ENCODE measurements at places on chromosomes 2 and 18.

DNA sequence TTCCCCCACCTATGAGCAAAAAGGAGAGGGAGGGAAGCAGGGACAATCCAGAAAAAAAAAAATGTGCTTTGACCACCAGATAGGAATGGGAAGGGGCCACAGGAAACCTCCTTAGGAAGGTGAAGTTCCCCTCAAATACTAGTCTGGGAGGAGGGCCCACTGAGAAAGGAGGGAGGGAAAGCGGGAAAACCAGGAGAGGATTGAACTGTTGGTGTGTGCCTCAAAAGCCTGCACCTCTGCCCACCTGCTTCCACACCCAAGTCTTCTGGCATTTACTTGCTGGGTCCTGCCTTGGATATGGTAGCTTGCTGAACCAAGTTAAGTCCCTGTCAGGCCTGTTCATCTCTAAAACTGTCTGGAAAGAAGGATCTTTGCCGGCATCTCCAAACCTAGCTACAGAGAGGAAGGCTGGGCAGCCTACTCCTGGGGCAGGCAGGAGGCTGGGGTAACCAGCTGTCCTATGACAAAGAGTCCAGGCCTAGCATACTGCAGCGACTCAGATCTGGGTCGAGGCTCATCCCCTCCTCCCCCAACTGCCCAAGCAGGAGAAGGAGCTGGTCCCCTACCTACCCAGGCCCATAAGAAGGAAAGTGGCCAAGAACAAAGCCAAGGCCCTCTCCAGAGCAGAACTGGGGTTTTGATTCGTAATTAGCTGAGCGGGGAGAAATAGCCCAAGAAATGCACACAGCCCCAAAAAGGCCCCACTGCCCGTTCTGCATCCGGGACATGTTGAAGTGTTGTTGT is 3.0 kb downstream of the EN1 start:
- DNase-seq, result no peak

DNA sequence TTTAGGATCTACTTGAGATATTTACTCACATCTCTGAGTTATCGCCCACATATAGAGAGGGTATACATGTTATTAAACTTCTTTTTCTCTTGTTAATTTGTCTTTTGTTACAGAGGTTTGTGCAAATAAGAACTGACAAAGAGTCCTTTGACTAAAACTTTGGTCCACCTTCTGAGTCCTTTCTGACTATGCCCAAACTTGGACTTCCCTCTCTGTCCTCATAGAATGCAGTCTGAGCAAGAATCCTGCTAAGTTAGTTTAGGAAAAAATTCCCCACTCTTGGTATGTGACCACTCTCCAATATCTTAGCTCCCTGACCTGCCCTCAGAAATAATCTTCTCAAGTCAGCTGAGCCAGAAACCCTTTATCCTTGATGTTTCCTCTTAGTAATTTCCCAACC is 257.5 kb upstream of the REG3G start:
- DNase-seq, result no peak

DNA sequence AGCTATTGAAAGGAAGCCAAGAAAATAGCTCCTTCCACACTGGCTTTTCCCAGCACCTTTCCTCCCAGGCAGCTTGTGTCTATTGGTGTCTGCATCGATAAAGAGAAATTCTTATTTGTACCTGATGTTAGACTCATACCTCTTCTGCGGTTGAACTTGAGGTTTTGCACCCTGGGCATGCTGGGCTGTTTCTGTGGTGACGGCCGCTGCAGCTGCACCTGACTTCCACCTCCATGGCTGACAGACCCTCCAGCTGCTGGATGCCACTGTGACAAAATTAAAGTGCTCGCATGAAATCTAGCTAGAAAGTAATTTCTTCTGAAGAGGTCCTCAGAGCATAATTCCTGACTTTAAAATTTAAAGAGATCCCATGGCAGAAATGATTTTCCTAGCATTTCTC is 6.6 kb downstream of the FECH start:
- no peak for DNase-seq

DNA sequence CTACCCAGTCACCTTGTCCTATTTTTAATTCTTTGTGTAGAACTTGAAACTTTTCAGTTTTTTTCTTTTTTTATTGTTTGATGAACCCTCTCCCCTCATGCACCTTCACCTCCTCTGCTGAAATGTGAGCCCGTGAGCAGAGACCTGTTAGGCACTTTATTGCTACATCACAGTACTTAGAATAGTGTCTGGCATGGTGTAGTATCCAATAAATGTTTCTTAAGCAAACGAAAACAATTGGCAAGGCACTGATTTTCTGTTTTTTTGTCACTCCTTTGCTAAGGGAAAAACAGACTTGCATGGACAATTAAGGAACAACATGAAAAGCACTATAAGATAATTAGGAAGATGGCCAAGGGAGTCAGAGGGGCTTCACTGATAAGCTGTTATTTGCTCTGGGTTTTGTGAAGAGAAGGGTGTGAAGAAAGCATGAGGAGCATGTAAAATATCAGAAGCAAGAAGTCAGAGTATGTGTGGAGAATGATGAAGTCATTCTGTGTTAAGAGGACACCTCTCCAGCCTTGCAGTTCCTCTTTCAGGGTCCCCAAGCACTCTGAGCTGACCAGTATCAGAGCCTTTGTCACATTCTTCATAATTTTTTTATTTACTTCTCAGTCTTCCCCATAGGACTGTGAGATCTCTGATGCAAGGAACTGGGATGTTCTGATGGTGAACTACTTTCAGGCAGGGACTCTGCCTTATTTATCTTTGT is 99.7 kb upstream of the CAVIN2 start:
- DNase-seq, result no peak

DNA sequence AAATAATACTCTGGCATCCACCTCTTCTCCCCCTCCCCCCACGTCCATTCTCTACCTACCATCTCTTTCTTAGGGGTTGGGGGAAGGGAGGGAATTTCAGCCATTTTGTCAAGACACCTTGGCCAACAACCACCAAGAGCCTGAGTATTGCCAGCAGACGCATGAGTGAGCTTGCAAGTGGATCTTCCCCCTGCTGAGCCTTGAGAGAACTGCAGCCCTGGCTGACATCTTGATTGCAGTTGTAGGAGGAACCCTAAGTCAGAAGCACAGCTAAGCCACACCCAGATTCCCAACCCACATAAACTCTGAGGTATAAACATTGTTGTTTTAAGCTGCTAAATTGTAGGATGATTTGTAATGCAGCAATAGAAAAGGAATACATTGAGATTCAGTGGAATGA is 165.6 kb downstream of the TMEFF2 start:
- DNase-seq, result no peak

DNA sequence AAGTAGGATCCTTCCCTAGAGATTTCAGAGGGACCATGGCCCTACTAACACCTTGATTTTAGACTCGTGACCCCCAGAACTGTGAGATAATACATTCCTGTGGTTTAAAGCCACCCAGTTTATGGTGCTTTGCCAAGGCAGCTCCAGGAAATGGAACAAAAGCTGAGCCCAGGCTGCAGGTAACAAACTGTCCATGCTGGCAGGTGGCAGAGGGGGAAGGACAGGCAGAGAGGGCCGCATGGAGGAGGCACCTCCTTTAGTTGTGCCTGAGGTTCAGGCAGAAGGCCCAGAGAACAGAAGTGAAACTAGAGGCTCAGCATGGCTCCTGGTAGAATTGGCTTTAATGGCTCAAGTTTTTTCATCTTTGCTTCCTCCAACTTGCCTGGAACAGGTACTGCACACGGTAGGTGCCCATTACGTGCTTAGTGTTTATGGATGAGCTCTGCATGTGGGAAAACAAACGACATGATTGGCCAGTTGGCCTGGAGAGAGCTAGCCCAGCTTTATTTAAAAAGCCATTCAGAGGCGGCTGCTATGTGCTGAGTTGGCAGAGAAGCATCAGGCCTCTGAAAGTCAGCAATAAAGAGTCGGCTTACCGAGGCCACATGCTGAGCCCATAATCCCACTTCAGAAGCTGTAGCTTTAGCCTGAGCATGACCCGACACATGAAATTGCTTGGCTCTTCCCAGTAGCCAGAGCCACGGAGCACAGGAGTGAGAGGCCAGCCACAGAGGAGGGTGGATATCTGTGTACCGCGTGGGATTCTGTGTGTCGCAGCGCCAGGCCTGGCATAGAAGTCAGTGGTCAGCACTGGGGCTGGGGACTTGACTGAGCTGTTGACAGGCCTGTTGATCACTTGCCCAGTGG is 36.5 kb downstream of the HS1BP3 start:
- peak; percentile 83 for DNase-seq

DNA sequence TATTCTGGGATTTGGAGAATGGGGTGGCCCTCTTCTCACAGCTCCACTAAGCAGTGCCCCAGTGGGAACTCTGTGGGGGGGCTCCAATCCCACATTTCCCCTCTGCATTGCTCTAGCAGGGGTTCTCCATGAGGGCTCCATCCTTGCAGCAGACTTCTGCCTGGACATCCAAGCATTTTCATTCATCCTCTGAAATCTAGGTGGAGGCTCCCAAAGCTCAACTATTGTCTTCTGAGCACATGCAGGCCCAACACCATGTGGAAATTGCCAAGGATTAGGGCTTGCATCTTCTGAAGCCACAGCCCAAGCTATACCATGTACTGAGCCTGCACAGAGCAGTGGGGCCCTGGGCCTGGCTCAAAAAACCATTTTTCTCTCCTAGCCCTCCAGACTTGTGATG is 162.4 kb upstream of the CWC22 start:
- no peak for DNase-seq

DNA sequence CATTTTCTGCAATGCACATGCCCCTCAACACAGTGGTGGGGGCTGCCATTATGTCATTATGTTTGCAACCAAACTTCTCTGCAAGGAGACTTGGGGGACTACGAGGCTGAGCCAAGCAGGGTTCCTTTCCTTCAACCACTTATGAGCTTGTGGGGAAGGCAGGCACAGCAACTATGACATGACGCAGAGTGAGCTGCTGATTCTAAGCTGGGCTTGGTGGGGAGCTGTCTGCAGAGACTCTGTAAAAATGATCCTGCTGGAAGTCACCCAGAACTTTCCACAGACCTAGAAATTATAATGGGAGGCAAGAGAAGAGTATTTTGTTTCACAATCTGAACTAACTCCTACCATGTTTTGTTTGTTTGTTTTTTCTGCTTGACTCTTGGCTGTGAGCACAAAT is 55.6 kb downstream of the INPP5D start:
- peak; percentile 15 for DNase-seq

DNA sequence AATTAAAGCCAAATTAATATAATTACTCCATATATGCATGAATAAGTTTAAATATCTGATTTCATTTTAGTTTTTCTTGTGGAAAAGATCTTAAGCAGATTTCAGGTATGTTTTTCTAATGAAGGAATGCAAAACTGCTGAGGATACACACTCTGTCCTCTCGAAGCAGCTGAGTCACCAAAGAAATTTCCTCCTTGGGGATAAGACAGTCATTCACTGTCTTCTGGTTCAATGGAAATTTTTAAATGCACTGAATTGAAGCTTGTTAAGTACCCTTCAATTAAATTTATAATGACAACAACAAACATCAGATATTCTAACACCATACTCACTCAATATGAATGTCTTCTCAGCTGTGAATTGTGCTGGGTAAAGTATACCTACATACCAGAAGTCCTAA is 101.5 kb upstream of the DNER start:
- no peak for DNase-seq

- DNase-seq, result no peak
Measured at GRCh38 chr2:28355521-28356094, 37.0 kb upstream of the FOSL2 start.

DNA sequence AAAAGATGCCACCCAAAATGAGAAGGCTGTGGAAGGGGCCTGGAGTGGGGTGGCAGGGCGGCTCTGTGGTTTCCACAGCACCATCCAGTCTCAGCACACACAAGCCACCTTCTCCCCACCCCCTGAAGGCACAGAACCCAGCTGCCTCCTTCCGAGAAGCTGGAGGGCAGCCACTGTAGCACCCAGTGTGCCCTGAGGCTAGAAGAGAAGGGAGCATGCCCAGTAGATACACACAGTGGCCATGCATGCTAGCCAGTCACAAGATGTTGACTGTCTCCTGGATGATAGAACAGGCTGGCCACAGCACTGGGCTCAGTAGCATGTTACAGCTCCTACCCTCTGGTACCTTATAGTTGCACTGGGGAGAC is 148.9 kb upstream of the EPAS1 start:
- DNase-seq, result no peak

GRCh38 chr2:70089983-70090525 is 2.8 kb downstream of the PCBP1 start:
- DNase-seq, result no peak

GRCh38 chr2:64203858-64204632 is 59.8 kb upstream of the PELI1 start:
- no peak for DNase-seq
